NCI-H1417 treated with DMSO at 0.1 percent for 48 hours (cell line): ENCODE measurements at places on chromosomes 3 and 15.
A peak's percentile ranks its signal among the peaks of the same experiment; 100 is the strongest.

DNA sequence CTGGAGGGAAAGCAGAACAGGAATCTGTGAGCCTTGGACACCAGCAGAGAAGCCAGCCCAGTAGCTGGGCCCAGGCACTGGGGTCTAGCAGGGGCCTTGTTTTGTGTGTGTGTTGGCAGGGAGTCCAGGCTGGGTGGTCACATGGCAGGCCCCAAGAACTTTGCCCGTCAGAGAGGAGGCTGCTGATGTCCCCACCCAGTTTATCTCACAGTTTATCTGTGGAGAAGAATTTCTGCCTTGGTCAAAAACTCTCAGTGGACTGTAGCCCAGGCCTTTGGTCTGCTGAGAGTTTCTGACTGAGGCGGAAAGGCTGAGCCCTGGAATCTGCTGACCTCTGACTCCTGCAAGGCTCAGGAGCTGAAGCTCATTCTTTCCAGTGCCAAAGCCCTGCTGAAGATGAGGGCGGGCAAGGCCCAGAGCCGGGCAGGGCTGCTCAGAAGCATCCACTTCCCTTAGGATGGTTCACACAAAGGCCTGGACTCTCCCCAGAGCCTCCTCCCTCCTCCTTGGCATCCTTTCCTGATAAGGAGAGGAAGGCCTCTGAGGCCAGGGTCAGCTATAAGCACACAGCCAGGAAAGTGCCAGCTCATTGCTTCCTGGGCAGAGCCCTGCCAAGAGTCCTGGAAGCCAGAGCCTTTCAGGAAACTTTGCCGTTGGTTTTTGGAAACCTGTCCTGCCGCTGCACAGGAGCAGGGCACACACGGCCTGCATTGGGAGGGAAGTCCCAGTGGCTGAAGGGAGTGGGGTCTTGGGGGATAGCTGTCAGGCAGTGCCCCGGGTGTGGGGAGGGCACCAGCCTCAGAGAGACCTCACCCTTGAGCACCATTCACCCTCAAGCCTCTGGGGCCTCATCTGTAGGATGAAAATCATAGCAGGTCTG, 37.2 kb upstream of the SLCO2A1 start:
- no peak for DNase-seq

DNA sequence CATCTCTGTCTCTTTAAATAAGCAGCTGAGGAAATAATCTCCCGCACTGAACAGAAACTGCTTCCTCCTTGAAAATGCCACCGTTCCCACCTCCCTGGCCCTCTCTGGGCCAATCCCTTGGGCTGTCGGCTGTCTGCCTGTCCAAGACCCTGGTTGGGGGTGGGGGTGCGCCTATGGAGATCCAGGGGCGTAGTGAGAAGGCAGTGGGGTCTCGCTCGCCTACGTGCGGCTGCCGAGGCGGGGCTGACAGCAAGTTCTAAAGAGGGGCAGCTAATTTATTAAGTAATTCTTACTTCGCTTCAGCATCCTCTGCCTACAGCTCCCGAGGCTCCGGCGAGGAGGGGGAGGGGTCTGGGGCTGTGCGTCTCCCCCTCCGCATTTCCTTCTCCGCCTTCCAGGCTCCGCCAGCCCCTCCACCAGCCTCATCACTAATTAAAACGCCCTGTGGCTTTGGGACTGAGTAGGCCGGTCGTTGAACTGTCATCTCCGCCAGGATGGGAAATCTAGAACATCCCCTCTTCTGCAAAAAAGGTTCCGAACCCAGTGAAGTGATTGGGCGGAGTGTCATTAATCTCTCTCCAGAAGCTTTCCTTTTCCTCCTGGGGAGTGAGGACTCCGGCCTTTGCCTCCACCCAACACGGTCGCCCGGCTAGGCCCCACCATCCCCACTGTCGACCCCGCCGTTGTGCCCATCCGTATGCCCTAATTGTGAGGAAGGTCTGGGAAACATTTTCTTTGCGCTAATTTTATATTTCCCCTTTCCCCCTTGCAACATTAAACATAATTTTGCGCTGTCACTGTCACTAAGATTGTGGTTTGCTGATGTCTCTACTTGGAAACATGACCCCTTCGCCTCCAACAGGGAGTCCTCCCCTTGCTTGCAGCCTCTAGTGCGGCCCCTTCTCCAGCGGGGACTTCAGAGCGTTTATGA, 16.9 kb downstream of the NR2F2 start:
- DNase-seq, result no peak

- no peak for DNase-seq
Measured at GRCh38 chr3:150242220-150242936, 165.7 kb upstream of the TSC22D2 start.

DNA sequence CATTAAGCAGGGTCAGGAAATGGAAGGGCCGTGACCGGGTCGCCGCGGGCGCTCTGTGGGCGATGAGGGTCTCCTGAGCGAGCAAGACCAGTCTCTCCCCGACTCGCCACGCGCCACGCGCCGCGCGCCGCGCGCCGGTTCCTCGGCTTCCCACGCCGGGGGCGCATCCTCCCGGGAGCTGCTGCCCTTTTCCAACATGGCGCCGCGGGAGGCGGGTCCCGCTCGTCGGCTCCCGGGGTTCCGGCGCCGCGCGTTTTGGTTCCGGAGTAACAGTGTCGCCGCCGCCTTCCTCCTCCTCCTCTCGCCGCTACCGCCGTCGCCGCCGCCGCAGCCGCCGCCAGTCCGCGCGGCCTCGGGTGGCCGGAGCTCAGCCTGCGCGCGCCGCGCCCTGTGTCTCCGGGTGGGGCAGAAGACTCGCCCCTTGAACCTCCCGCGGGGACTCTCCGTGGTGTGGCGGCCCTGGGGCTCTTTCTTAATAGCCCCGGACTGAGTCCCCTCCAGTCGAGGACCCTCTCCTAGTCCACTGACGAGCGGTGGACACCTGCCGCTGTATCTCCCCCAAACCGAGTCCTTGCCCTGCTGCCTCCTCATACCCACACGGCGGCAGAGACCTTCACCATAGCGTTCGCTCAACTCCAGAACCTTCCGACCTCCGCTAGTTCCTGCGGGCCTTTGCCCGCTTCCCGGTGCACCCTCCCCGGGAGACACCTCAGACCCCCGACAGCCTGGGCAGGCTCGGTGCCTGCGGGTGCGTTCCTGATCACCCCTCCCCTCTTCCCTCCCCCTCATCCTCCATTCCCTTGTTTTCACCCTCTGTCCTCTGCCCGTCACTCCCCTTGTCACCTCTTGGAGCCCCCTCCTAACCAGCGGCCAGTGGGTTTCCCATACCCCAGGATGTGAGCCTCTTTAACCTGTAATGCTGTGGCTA, at the start of gene MAP2K5:
MAP2K5 (plus strand) TSS at position 284 of the 928 bp plus-strand sequence; CDS start at position 917, 633 bp downstream.
- peak; percentile 46 for DNase-seq

- DNase-seq, result no peak
Measured at GRCh38 chr15:99385865-99386264, 134.6 kb downstream of the LRRC28 start.

- DNase-seq, result no peak
Measured at GRCh38 chr3:72932416-72932815, 44.6 kb downstream of the GXYLT2 start.

- no peak for DNase-seq
Measured at GRCh38 chr3:97950360-97950759, 21.9 kb downstream of the RIOX2 start.
